Fibroblast of the conjunctiva (primary cell): ENCODE measurements at places on chromosomes 2 and 18.

GRCh38 chr18:50614838-50615237 lies 55.0 kb downstream of the MAPK4 start:
- no peak for DNase-seq

DNA sequence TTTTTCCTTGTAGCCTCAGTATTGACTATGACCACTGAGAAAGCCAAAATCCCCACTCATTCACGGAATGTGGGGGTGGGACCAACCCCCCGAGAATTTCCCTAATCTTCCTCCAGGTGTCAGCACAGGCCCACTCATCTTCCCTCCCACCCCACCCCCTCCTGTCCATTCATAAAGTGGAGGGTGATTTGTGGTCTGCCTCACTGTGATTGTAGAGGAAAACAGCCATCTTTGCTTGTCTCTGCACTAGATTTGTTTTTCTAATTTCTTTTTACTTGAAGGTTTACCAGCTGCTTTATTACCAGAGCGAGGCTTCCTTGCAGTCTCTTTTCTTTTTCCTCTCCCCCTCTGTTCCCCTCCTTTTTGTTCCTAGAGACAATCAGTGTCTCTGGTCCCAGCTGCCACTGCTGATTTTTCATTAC lies 171.8 kb downstream of the ICOS start:
- no peak for DNase-seq

DNA sequence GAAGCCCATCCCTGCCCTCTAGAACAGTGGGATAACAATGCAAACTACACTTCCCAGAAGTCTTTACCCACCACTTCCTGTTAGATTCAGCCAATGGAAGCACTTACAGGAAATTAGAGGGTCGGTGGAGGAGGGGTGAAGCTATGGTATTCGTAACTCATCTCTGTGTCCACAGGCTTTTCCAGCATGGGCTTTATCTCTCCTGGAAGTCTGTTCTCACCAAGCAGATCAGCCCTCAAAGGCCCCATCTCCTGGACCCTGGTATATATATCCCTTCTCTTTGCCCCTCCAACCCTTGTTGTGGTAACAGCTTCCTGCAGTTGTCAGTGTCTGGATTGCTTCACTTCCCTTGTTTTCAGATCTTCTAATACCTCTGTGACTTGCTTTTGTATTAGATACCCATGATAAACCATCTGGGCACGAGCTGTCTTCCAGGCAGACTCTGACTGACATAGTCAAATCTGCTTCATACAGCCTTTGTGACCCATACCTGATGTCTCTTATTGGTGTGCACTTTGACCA lies 475.0 kb upstream of the POU3F3 start:
- DNase-seq: peak; percentile 16

- DNase-seq: no peak
These were observed 27.5 kb downstream of the MYO7B start for GRCh38 chr2:127562936-127563335.

- DNase-seq: no peak
These were observed 2.7 kb downstream of the LIMS2 start for GRCh38 chr2:127672341-127673224.

DNA sequence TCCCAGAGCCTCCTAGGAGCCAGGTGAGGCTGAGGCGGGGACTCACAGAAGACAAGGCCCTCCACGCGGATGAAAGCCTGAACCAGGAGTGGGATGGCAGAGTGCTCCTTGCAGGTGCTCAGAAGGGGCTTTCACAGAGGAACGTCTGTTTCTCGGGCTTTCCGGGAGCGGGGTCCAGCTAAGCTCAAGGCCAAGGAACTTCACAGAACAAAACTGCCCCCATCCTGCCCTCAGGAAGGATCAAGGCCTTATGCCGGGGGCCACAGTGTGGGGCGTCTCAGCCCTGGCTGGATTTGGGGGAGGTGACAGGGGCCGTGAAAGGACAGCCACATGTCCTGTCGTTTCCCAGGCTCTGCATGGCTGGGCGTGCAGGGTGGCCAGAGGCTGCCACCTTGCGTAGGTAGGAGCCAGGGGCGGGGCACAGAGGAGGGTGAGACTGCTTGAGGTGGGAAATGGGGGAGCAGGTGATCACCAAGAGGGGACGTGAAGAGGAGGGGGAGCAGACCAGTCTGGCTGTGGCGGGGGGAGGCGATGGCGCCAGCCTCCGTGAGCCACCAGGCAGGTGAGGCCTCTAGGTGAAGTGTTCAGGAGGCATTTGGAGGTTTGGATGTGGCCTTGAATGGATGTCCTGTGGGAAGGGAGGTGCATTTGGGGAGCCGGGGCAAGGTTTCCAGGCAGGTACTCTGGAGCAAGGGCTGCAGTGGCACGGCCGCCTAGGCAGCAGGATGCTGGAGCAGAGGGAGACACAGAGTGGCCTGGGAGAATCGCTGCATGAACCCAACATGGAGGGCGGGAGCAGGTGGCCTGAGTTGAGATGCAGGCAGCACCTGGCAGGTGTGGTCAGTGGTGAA lies 79.1 kb downstream of the TWIST2 start:
- DNase-seq: no peak
